ENCODE measurements at places on chromosomes 11 and 22.

DNA sequence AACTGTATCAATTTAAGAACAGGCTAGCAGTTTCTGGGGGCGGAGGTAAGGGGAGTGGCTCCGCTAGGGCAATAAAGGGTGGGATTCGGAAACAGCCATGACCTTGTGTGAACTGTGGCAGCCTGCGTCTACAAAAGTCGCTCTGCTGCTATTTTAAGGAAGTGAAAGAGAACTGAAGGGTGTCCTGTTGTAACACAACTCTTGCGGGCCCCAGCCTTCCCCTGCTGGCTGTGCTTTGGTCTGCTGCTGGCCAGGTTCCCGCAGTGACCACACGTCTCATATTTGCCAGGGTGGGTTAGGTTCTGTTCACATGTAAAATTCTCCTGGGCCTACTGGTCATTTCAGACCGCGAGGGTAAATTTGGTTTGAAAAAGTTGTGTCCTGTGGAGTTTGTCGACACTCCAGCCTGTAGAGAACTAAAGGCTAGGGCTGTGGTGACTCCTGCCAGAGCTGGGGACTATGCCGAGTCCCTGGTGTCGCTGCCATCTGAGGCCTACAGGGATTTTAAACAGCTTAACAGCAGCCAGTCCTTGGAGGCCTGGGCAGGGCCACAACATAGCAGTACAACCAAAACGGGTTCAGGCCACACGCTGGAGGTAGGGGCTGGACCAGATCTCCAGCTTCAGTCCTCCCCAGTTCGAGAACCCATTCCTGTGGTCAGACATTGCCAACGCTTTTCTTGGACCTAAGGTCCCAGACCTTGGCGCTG lies 1.1 kb upstream of the PPFIBP2 start:
- DNase-seq, result peak; percentile 15

DNA sequence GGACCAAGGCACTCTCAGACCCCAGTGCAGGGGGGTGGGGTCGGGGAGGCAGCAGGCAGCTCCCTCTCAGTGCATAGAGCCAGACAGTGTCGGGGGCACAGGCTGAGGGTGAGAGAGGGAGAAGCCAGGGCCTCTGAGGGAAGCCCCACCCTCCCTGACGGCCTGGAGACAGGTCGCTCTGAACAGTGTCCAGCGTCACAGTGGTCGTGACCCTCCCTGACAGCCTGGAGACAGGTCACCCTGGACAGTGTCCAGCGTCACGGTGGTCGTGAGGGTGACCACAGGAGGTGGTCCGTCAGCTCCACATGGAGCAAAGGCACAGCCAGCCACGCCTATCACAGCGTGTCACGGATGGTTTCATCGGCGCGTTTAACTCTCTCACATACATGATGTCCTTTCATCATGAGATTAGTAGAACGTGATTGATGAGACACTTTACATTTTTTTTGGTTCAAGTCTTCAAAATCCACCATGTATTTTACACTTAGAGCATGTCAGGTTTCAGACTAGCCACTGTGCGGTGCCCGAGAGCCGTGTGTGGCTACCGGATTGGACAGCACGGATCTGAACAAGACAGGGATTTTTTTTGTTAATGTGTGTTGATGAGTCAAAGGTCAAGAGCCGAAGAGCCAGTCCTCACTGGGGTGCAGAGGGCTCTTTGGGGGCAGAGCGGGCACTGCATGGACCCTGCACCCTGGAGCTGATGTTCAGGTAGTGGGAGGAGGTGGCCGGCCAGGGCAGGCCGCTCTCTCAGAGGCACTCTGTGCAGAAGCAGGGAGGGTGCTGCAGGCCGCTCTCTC lies 23.9 kb upstream of the PANX2 start:
- peak; percentile 81 for DNase-seq

GRCh38 chr22:46137218-46137766 lies 13.0 kb upstream of the PPARA start:
- no peak for DNase-seq

GRCh38 chr22:30077279-30077880 lies 2.9 kb upstream of the HORMAD2 start:
- DNase-seq, result no peak

GRCh38 chr11:126637795-126638175 lies 282.3 kb downstream of the ST3GAL4 start:
- DNase-seq, result no peak

GRCh38 chr11:70012134-70012733 lies 65.9 kb upstream of the ANO1 start:
- DNase-seq, result no peak

Measured in BE2C (cell line).